Neuronal stem cell (in vitro differentiated cells): ENCODE measurements at places on chromosomes 5 and 9.

- no peak for DNase-seq
Observed at GRCh38 chr5:2895876-2896275, 144.4 kb upstream of the IRX2 start.

GRCh38 chr9:110356639-110357395 is 19.2 kb upstream of the TXNDC8 start:
- DNase-seq = no peak

GRCh38 chr9:79300068-79300467 is 271.7 kb upstream of the TLE4 start:
- DNase-seq = no peak

DNA sequence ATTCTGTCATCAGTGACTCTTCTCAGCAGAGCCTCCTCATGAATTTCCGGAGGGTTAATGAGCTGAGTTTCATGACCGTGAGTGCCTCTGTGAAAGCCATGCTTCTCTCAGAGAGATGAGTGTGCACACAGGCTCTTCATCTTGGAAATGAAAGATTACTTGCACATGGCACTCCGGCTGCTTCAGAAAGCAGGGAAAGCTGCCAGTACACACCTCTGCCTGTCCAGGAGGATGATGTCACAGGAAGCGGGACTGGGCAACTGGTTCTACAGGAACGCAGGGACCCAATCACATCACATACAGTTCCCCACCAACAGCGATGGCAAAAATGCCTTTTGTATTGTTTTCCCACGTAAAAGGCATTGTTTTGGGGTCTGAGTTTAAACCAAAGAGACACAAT is 286.0 kb upstream of the DAP start:
- no peak for DNase-seq

DNA sequence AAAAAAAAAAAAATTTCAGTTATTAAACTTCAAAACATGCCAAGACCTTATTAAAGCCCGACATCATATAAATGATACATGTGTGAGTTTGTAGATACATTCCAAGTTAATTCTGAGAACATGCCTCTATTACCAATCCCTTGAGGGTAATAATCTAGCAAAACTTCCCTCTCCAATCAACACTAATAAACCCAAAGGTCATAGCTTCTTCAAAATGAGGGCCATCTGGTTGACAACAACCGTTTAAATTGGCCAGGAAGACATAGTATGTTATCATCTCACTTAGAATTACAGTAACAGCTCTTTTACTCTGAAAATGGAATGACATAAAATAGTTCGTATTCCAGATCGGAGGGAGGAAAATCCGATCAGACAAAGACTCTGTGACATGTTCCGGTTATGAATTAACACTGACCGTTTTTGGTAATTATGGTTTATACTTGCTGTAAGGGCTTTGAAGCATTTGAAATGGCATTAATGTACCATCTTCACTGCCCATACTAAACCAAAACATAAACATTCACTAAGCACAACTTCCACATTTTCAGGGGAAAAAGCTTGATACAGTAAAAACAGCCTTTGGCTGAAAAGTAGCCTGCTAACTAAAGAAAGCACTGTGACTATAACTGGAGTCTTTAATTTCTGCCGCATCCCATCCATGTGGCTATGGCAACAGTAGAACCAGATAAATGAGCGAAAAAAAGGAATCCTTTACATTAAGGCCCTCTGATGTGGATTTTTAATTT is 50.3 kb downstream of the ANKH start:
- no peak for DNase-seq

- no peak for DNase-seq
Observed at GRCh38 chr5:15510831-15511230, 10.9 kb downstream of the FBXL7 start.

DNA sequence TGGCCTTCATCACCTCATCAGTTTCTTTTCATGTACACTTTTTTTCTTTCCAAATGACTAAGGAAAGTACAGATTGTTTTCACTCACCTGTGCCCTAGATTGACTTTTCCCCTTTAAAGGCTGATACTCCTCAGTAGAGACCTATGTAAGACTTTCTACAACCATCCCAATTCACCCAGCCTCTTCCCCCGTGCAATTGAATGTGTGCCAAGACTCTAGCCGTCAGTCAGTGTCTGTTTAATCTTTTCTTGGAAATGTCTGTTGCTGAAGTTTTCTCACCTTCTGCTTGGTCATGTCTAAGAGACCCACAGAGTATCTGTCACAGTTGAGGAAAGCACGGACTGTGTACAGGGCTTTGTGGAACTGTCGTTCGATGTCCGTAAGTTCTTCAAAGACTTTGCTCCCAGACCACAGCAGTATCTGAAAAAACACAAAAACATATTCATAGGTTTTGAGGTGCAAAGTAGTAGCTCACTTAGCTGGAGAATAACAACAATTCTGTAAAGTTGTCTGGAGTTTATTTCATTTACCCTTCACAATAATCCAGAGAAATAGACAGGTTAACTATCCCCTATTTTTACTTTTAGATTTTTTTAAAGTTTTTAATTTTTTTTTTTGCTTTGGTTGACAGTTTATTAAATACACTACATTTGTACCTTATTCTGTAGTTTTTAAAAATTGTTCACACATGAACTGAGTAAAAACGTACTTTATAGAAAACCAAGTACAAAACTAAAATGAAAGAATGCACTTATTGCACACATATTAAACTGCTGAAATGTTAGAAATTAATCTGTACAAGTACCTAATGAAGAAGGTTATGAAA is 13.6 kb downstream of the PDE6A start:
- no peak for DNase-seq

- DNase-seq = no peak
Observed at GRCh38 chr9:118529210-118529609, 825.0 kb downstream of the TLR4 start.

DNA sequence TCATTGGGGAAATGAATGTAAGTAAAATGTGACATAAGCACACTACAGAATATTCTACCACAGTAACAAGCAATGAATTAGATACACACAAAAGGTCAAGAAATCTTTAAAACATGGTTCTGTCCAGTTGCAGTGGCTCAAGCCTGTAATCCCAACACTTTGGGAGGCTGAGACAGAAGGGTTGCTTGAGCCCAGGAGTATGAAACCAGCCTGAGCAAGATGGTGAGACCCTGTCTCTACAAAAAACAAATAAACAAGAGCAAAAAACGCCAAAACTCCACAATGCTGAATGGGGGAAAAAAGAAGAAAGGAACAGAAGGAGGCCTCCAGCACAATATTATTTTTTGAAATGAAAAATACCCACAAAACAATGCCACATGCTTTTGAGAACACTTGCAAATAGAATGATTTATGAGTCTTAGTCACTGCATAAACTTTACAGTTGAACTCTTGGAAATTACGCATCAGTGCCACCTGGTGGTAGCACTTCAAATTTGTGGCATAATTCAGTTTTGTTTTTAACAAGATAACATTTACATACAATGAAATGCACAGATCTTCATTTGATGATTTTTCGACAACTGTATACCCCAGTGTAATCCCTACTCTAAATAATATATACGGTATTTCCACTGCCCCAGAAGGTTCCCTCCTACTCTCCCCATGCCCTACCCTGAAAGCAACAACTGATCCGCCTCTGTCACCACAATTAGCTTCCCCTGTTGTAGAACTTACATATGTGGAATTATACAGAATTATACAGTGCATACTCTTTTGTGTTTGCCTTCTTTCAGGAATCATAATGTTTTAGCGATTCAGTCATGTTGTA is 14.4 kb upstream of the SPINK4 start:
- peak; percentile 54 for DNase-seq

DNA sequence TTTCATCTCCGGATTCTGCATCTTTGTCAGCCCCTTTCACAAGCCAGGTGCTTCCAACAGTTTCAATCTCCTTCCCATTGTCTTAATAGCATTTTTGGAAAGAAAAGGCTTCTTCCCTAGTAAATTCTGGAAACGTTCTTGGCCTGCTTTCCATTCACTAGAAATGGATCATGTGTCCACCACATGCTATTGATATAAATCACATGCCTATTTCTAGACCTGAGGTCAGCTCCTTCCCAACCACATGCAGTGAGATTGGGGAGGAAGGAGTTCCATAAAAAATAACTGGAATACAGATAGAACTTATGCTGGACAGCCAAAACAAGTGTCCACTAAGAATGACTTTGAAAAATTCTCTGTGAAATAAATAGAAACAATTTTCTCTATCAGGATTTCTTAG is 181.6 kb upstream of the TMEM161B start:
- DNase-seq = no peak

DNA sequence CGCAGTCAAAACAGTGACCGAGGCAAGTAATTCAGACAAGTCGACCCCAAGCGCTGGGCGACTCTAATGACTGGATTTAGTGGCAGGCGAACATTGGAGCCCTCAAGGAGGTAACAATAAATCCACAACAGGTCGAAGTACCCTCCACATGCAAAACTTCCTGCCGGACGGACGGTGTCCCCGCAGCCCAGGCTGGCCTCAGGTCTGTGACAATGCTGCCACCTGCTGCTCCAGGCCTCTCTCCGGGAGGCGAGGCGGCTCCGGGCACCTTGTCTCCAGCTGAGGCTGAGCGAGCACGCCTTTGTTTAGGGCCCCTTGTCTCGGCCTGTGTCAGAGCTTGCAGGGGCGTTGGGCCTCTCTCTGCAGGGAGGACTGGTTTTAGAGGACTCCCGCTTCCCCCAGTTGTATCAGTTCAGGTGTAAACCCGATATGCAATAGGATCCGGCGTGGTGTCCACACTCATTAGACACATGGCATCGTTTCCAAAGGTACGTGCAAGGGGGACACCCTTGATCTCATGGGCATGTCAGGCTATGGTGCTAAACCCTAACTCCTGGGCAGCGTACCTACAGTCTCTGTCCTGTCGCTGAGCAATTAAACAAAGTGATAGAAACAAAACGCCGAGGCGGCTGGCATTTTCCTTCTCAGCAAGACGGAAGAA is 628.0 kb upstream of the ADAMTS16 start:
- no peak for DNase-seq

DNA sequence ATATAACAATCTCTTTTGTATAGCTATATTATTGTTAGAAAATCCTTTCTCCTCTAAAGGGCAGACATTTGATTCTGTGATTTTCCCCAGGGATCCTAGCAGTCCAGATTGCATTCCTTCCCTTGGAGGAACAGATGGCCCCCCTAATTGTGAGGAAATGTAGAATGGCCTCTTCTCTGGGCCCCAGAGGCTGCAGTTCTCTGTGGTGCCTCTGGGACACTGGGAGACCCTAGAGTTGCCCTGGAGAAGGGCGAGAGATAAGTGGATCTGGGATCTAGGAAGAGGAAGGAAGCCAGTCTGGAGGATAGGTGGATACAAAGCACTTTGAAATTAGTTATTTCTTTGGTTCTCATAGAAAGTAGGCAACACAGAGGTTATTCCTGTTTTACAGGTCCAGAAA is 1.9 kb upstream of the HINT2 start:
- no peak for DNase-seq

GRCh38 chr9:79809931-79810330 is 238.2 kb downstream of the TLE4 start:
- DNase-seq = no peak

GRCh38 chr5:111075520-111075919 is 4.0 kb downstream of the TSLP start:
- DNase-seq = no peak

GRCh38 chr9:6641561-6641960 is 4.0 kb downstream of the GLDC start:
- DNase-seq = no peak

- DNase-seq = no peak
Observed at GRCh38 chr5:54438620-54439389, 16.7 kb upstream of the HSPB3 start.

DNA sequence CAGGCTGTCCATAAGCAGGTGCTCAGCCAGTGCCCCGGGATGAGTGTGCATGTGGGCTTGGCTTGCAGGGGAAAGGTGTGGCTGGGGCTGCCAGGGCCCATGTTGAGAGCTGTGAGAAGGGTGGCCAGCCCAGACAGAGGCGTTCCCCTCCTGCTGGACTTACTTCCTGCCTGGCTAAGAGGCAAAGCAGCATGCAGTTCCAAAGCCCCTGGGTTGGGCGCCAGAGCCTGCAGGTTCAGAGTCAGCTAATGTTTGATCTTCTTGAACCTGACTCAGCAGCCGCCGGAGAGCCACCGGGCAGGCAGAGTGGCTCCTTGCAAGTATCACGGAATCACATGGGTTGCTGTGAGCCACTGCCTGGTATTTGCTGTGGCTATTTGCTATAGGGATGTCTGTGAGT is 168.4 kb upstream of the MAP1B start:
- DNase-seq = no peak

DNA sequence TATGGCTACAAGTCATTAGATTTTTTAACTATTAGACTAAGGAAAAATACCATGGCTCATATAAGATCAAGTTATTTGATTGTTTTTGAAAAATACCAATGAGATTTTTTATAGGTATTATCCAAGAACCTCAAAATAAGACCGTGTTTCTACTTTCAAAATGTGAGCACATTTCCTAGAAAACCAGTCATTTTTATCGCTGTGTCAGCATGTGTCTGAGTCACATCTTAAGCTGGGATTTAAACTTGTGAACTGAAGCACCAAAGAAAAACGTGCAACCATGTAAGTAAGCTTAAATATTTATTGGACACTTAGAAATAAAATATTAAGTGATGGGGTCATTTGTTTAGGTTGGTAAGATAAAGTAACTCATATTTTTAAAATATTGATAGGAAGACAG is 1676.0 kb upstream of the NUDT12 start:
- DNase-seq = no peak

- no peak for DNase-seq
Observed at GRCh38 chr5:5524327-5524726, 101.8 kb downstream of the ICE1 start.

- DNase-seq = no peak
Observed at GRCh38 chr9:115373000-115373709, 255.2 kb upstream of the TNC start.

GRCh38 chr9:950139-950538 is 26.3 kb upstream of the DMRT3 start:
- no peak for DNase-seq

DNA sequence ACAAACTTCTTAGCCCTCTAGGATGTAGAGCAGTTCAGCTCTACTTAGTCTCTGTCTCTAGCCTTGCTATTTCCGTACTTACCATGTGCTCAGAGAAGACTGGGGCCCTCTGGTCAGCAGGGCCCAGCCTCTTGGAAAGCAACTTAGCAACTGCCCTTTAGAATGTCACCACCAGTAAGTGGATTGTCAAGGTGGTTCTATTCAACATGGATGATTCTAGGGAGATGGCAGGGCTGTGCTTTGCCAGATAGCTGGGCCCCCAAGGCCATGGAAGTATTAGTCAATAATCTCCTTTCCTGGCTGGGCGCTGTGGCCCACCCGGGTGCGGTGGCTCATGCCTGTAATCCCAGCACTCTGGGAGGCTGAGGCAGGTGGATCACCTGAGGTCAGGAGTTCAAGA is 177.6 kb upstream of the MVB12B start:
- DNase-seq = no peak

- no peak for DNase-seq
Observed at GRCh38 chr5:125370461-125371205, 624.2 kb upstream of the ZNF608 start.
